ENCODE measurements at places on chromosomes 2 and 18.

- DNase-seq = no peak
Observed at GRCh38 chr2:227207573-227207972, 43.1 kb downstream of the COL4A3 start.

- DNase-seq = no peak
Observed at GRCh38 chr2:120719491-120719890, 16.2 kb upstream of the GLI2 start.

DNA sequence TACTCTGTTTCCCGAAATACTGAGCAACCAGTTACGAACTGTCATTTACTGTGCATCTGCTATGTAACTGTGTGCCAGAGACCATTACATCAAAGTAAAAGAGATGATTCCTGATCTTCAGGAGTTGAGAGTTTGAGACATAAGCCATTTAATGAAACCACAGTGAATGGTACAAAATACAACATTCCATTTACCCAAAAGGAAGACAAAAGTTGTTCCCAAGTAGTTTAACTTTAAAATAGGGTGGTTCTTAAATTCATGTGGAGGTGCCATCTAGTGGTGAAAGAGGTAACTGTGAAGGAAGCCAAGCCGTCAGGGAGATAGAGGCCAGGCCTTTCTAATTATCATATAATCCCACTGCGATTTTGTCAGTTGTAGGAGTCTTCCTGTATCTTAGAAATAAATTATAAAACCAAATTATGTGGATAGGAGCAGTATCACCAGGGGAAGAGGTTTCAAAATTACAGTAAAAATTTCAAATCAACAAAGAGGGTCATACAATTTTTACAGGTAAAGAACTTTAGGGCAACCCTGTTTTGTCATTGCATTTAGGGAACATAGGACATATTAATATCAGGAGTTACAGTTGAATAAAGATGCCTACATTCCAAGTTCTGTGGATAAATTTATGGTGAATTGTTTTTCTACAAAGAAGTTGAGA is 67.7 kb downstream of the EPAS1 start:
- no peak for DNase-seq

- no peak for DNase-seq
Observed at GRCh38 chr2:69123182-69123581, 110.2 kb downstream of the ANTXR1 start.

- peak; percentile 15 for DNase-seq
Observed at GRCh38 chr2:182767578-182767977, 51.5 kb downstream of the DNAJC10 start.

DNA sequence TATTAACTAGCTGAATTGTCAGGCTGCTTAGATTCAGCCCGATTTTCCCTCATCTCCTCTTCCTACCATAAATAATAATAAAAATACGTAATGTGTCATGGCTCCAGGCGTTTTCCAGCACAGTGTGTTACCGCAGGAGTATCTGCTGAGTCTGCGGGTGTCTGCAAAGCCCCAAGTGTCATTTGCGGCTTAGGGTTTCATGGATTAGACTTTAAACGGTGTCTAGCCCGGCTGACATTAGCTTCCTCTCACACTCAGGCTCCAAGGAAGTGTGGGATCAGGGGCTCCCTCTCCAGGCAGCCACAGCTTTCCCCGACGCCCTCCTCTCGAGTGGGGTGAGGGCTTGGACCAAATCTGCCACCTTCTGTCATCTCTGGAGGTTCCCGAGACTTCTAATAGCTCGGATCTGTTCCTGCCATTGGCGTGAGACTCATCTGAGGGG is 14.1 kb upstream of the HOXD1 start:
- DNase-seq = no peak

DNA sequence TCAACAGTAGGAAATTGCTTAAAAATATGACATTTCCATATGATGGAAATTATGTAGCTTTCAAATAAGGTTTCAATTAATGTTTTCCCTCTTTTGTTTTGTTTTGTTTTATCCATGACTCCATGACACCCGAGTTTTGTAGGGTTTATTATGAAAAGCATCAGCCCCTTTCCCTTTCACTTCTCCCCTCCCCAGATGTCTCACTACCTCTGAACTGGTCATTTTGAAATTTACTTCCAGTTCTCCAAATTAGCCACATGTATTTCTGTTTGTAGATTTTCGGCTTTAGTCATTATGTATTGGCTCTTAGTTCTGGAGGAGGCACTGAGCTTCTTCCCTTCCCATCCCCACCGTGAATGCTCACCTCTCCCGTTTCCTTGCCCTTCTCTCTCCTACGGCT is 18.6 kb upstream of the VPS4B start:
- no peak for DNase-seq

GRCh38 chr2:196480653-196481323 is 158.7 kb upstream of the CCDC150 start:
- DNase-seq = no peak

- no peak for DNase-seq
Observed at GRCh38 chr2:88818381-88818780, 126.9 kb downstream of the RPIA start.

DNA sequence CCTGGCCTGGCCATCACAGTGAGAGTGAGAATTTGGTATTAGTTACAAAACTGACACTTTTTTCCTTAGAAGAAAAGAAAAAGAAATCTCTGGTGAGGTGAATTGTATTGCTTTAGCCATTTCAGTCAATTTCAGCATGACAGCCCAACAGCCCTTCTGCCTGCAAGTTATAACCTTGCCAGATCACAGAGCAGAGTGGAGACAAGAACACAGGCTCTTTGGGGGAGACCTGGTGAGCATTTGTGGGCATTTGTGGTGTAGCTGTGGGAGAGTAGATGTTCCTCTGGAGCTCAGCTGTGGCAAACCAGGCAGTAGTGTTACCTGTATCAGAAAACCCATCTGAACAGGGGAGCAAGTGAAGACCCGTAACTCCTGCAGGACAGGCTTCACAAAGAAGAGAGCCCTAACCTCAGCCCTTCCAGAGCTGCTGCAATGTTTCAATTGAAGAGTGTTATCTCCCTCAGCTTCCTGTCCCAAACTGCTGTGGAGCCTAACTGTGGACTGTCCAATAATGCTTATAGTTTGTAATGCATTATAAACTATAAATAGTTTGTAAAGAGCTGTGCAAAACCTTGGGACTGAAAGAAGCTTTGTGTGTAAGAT is 22.8 kb upstream of the DLX1 start:
- DNase-seq = no peak

- DNase-seq = no peak
Observed at GRCh38 chr18:28903306-28903705, 726.4 kb upstream of the CDH2 start.

- DNase-seq = no peak
Observed at GRCh38 chr2:218169757-218170546, 3.2 kb upstream of the CXCR1 start.

GRCh38 chr2:200471324-200471848 is 38.5 kb downstream of the KCTD18 start:
- peak; percentile 23 for DNase-seq

DNA sequence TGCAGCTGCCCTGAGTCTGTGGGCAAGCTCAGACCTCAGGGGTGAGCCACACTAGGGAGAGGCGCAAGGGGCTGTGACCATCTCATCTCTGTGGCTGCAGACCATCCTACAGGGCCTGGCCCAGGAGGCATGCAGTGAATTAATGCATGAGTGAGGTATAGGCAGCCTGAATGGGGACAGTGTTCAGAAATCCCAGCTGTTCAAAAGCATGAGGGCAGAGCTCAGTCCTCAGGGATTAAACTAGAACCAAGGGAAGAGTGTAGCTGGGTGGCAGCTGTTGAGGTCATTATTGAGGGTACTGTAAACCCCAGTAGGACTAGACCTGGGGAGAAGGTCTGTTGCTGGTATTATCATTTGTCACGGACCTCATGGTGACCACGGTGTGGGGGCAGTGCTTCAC is 17.0 kb downstream of the TMEM177 start:
- no peak for DNase-seq

DNA sequence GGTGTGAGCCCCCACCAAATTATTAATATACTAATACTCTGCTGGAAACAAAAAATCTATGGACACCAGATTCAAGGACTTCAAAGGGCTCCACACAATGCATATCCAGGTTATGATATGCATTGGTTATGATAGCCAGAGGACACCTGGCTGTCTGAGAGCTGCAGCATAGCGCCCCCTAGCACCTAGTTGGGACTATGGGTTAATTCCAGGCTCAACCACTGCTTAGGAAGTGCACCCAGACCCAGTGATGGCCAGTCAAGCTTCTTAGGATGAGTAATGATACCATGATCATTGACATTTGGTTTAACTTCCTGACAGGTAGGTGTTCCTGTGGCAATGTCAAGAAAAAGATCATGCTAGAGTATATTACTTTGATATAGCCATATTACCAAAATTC is 3.8 kb upstream of the FRZB start:
- DNase-seq = peak; percentile 6

DNA sequence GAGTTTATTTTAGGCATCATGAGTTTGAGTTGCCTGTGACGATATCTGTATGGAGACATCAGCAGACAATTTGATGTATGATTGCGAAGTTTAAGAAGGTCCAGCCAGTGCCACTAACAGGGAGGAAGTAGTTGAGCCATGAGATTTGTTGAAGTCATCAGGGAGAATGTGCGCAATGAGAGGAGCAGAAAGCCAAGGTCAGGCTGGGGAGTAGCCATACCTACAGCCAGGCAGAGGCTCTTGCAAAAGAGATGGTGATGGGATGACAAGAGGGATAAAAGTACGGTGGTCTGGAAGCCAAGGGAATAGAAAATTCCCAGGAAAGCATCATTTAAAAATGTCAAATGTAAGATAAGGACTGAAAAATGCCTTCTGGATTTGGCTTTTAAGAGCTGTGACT is 51.2 kb downstream of the LIMS1 start:
- DNase-seq = no peak

GRCh38 chr2:127172306-127172705 is 47.8 kb downstream of the CYP27C1 start:
- no peak for DNase-seq

DNA sequence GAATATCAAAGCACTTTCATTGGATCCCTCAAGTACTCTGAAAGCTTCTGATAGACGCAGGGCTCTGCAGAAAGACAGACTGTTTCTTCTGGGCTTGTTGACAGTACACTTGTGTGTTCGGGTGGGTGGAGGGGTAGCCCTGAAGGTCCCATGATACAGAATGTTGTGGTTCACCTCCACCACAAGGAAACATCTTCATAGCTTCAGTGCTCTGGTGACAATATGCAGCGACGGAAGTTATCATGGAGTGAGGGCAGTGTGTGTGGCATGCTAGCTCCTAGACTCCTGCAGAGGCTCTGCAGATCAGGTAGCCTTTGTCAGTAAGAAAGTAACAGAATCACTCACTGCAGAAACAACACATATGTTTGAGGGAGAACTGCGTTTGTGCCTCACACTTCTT is 90.7 kb downstream of the MEIS1 start:
- DNase-seq = no peak

- DNase-seq = no peak
Observed at GRCh38 chr2:197677056-197677455, 1.7 kb upstream of the RFTN2 start.

- DNase-seq = no peak
Observed at GRCh38 chr2:151176661-151177060, 85.0 kb downstream of the RBM43 start.

GRCh38 chr2:126946318-126947102 is 47.8 kb downstream of the TEX51 start:
- DNase-seq = no peak

GRCh38 chr18:69616114-69616513 is 215.4 kb downstream of the DOK6 start:
- no peak for DNase-seq

DNA sequence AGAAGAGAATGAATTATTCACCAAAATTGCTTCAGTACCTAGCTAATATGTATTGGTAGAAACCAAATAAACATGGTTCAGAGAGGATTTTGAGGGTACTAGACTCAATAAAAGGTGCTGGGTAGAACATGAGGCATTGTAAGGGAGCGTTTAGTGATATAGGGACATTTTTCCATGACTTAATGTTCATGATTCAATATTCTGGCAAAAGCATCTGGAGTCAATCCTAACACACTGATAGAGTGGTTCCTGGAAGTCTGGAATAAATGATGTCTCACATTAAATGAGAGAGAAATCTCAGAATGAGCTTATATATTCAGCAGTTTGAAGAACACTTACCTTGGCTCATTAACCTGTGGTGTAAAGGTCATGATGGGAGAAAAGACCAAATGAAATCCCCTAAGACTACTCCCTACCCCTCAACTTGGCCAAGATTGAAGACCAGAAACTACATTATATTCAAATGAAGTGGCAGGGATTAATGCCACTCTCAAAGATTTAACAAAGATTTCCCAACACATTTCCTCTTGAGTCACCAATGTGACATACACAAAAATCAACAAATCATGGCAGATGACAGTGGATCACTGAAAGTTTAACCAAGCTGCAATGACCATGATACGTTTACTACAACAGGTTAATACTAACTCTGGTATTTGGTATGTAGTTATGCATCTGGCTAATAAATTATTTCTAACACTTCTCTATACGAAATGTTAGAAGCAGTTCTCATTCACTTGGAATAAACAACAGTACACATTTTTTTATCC is 309.5 kb downstream of the SATB2 start:
- no peak for DNase-seq

DNA sequence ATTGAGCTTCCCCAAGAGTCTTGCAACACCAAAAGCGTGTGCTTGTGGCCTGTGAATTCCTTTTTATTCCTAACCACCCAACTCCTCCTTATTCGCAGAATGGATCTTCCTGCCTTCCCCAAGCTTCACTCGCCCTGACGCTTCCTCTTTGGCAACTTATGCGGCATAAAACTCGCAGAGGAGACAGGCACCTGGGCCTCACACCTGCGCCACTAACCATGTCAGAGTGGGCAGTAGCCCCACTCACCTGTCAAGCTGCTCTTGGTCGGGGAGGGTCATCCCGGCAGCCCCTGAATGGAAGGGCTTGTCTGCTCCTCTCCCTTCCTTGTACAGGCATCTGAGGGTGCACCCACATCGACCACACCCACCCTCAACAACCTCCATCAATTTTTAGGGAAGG is 106.9 kb upstream of the GPC1 start:
- DNase-seq = no peak

DNA sequence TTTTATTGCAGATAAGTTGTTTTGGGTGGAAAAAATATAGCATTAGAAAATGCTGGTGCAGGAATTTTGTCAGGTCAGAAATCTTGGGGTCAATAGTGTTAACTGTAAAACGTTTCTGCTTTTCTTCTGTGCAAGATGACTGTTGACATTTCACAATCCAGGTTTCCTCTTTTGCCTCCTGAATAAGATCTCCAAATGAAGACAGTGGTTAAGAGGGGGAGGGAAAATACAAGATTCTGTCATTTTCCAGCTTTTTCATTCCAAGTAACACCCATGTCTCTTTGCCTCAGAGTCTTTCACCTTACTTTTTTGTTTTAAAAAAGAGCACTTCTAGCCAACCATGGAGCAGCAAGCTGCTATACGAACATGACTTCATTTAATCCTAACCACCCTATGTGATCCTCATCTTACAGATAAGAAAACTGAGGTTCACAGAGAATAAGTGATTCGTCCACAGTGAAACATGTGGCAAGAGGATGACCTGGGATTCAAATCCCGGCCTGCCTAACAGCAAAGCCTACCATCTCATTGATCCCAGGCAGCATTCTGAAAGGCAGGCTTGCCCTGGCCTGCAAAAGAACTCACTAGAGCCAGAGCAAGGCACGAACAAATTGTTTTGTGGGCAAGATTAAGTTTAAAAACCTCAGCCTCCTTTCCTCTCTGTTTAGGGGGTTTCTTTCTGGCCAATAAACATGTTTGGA is 3.0 kb downstream of the PLEK start:
- DNase-seq = no peak
